ENCODE measurements at places on chromosomes 2 and 18.

- no peak overlapping the region for H3K27ac ChIP-seq
- no peak for DNase-seq
- no peaks in the 10 kb centered on the region for H3K4me1 ChIP-seq
- no peak overlapping the region for H3K4me3 ChIP-seq
- H3K27me3 ChIP-seq: no peaks in the 10 kb centered on the region
These were observed 87.0 kb downstream of the FARSB start for GRCh38 chr2:222568865-222569264.

GRCh38 chr2:71671203-71671854 lies 218.0 kb downstream of the DYSF start:
- no peak overlapping the region for H3K4me3 ChIP-seq
- H3K27ac ChIP-seq: no peak overlapping the region
- DNase-seq: peak; percentile 49
- H3K27me3 ChIP-seq: no peaks in the 10 kb centered on the region
- H3K4me1 ChIP-seq: no peaks in the 10 kb centered on the region

- no peak overlapping the region for H3K27ac ChIP-seq
- no peaks in the 10 kb centered on the region for H3K27me3 ChIP-seq
- no peak overlapping the region for H3K4me3 ChIP-seq
- DNase-seq: no peak
These were observed 217.4 kb downstream of the CDCA7 start for GRCh38 chr2:173571887-173572680.

DNA sequence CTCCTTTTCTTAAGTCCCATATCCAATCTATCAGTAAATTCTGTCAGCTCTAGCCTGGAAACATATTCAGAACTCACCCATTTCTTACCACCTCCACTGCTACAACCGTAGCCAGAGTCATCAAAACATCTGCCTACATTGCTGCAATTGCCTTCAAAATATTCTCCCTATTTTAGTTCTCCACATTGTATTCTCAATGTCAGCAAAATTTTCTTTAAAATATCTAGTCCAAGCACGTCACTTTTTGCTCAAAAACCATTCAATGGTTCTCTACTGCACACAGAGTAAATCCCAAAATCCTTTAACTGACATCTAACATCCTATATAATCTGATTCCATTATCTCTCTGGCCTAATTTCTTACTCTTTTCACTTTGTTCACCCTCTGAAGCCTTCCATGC lies 68.5 kb upstream of the ERBB4 start:
- H3K36me3 ChIP-seq: no peaks in the 10 kb centered on the region
- no peaks in the 10 kb centered on the region for H3K27me3 ChIP-seq
- DNase-seq: no peak
- no peak overlapping the region for H3K4me3 ChIP-seq
- H3K27ac ChIP-seq: no peak overlapping the region
- H3K4me1 ChIP-seq: no peaks in the 10 kb centered on the region

GRCh38 chr2:108905176-108905575 lies 83.8 kb downstream of the EDAR start:
- DNase-seq: peak; percentile 45
- no peak overlapping the region for H3K4me3 ChIP-seq
- no peak overlapping the region for H3K27ac ChIP-seq
- H3K27me3 ChIP-seq: no peaks in the 10 kb centered on the region

GRCh38 chr2:71422786-71423185 lies 30.6 kb upstream of the DYSF start:
- no peaks in the 10 kb centered on the region for H3K36me3 ChIP-seq
- H3K4me3 ChIP-seq: no peak overlapping the region
- no peak overlapping the region for H3K27ac ChIP-seq
- H3K4me1 ChIP-seq: no peaks in the 10 kb centered on the region
- DNase-seq: no peak
- H3K27me3 ChIP-seq: no peaks in the 10 kb centered on the region

GRCh38 chr2:193891023-193891422 lies 1696.3 kb upstream of the TMEFF2 start:
- no peaks in the 10 kb centered on the region for H3K27me3 ChIP-seq
- no peak for DNase-seq
- no peaks in the 10 kb centered on the region for H3K4me1 ChIP-seq
- H3K4me3 ChIP-seq: no peak overlapping the region
- no peak overlapping the region for H3K27ac ChIP-seq
- H3K36me3 ChIP-seq: no peaks in the 10 kb centered on the region

- H3K36me3 ChIP-seq: no peaks in the 10 kb centered on the region
- H3K27ac ChIP-seq: no peak overlapping the region
- no peak overlapping the region for H3K4me3 ChIP-seq
These were observed 4.7 kb upstream of the ADCY3 start for GRCh38 chr2:24924732-24925131.

Data from aorta (tissue), 5 donors.